ENCODE measurements at places on chromosomes 4 and X.

GRCh38 chrX:38798956-38799355, 2.3 kb upstream of the MID1IP1 start:
- DNase-seq, result no peak

DNA sequence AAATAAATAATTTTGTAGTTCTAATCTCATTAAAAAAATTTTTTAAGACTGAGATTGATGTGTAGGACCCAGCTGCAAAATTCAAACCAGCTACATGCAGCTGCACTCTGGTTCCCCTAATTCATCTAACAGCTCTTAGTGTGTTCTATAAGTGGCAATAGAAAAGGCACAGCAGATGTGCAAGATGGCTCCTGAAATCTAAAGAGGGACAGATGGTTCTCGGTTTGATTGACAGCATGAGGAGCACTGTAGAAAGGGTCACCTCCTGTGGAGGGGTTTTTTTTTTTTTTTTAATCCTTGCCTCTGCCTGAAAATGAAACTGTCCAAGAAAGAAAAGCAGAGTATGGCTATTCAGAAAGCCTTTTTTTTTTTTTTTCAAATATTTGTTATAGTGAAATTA, 16.9 kb upstream of the OCIAD1 start:
- DNase-seq, result no peak

GRCh38 chr4:113272523-113272922, 223.1 kb downstream of the ANK2 start:
- no peak for DNase-seq

DNA sequence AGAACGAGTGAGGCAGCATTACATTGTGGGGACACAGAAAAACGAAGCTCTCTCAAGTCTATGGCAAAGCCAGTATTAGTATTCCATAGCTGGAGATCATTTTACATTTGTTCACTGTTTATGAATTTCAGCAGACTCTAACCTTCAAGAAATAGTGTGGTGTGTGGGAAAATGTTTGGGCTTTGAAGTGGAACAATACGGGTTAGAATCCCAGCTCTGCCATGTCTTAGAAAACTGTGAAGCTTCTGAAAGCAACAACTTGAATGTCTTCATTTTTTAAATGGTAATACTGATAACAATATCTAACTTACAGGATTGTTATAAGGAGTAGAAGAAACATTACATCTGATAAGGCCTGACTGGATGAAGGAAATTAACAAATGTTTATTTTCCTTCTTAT, 217.7 kb downstream of the NR3C2 start:
- DNase-seq, result no peak

DNA sequence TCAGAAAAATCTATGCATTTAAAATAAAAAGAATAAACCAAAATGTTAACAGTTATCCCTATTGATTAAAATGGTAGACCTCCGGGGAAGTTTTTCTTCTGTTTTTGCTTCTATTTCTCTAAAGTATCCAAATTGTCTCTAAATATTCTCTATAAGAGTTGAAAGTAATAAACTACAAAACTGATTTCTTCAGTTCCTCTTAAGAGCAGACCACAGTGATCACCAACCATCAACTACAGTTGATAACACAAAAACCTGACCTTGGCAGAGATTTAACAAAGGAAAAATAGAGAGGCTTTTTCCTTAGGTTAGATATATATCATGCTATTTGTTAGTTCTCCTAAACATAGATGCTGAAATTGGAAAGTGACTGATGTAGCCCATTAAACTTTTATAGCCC, 27.3 kb downstream of the DDX60 start:
- DNase-seq, result no peak

- no peak for DNase-seq
These were observed 56.1 kb downstream of the LANCL3 start for GRCh38 chrX:37627602-37628001.

DNA sequence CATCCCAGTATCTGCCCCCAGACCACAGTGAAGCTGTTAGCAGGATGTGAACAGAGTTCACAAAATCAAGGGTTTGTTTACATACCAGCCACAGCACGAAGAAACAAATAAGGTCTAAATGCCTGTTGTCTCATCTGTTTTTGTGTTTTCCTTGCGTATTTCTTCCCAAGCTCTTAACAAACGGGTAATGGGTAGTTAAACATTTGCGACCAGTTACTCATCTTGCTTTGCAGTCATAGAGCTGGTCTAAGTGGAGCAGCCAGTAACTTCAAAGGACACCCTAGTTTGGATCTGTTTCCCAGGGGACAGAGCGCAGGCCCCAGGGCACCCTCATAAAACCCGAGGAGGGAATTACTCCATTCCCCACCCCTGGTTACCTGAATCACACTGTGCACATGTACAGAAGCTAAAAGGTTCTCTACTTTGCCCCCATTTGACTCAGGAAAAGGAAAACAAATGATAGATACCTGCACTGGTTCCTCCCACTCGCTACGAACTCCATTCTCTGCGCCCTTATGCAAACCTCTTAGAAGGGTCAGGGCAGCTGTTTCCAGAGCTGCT, 68.8 kb downstream of the MAML3 start:
- DNase-seq, result no peak
